Tibial nerve (tissue), 4 donors: ENCODE measurements at places on chromosomes 1 and 21. TPM values are rescaled to one million over a fixed set of nuclear protein-coding genes. Genes with fewer than 3 reads are reported as not detected.

- H3K27ac ChIP-seq, result no peak overlapping the region
- H3K4me3 ChIP-seq, result no peak overlapping the region
- H3K36me3 ChIP-seq, result no peaks in the 10 kb centered on the region
- no peak for DNase-seq
- H3K27me3 ChIP-seq, result no peaks in the 10 kb centered on the region
- no peaks in the 10 kb centered on the region for H3K4me1 ChIP-seq
These were observed 125.8 kb downstream of the NTMT2 start for GRCh38 chr1:170271430-170272161.

DNA sequence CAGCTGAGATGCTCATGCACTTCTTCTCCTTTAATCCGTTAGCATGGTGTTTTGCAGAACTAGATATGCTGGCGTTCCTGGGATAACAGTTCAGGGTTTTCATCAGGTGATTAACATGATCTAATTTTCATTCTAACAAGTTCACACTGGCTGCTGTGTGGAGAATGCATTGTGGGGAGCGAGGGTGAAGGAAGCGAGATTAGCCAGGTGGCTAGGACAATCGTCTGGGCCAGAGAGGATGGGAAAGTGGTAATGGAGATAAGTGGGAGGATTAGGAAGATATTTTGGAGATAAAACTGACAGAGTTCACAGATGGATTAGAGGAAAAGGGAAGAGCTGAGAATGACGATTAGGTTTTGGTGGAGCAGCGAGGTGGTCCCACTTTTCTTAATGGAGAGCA lies 138.1 kb upstream of the MAGI3 start:
- no peak for DNase-seq
- H3K4me3 ChIP-seq, result no peak overlapping the region
- no peak overlapping the region for H3K27ac ChIP-seq
- no peaks in the 10 kb centered on the region for H3K4me1 ChIP-seq

- H3K4me1 ChIP-seq, result peaks cover 10% of the 10 kb centered on the region
- DNase-seq, result no peak
- H3K4me3 ChIP-seq, result no peak overlapping the region
- no peak overlapping the region for H3K27ac ChIP-seq
- peaks cover 19% of the 10 kb centered on the region for H3K27me3 ChIP-seq
These were observed 2.4 kb upstream of the TMEM125 start for GRCh38 chr1:43267291-43267805.

DNA sequence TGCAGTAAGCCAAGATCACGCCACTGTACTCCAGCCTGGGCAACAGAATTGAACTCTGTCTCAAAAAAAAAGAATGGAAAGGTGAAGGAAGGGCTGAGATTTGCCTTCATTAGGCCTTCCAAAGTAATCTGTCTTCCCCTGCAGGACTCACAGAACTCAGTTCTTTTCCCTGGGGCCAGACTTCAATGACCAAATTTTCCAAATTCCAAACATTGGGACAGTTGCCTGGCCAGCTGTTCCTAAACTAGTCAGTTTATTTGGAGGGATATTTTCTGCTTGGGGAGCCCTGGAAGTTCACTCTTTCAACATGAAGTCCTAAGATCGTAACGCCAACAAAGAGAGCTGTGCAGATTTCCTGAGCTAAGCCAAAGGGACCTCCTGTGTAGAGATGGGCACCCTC lies 5.4 kb upstream of the DEDD start:
- H3K36me3 ChIP-seq, result no peaks in the 10 kb centered on the region
- DNase-seq, result no peak
- no peaks in the 10 kb centered on the region for H3K27me3 ChIP-seq
- peaks cover 8% of the 10 kb centered on the region for H3K4me1 ChIP-seq
- no peak overlapping the region for H3K4me3 ChIP-seq

DNA sequence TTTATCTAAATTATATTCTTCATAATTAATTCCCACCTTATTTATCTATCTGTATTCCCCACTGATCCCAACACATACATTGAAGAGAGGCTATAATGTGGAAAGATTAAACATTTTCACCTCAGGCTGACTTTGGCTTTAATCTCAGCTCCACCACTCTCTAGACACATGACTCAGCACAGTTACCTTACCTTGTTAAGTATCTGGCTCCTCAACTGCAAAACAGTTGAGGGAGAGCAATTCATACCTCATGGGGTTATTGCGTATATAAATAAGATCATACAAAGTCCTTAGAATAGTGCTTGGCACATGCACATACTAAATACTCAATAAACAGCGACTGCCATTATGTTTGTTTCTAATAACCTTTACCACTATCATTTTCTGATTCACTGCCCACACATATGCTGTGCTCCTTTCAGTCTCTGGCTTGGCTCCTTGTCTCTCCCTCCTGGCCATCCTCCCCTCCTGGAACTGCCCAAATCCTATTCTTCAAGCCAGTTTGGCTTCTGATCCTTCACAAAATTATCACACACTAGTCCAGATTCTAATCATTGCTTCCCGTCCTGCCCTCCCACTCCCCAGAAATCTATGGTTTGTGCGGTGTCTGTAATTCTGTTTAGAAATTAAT lies 50.1 kb downstream of the BCL9 start:
- no peak overlapping the region for H3K27ac ChIP-seq
- H3K4me3 ChIP-seq, result no peak overlapping the region
- H3K36me3 ChIP-seq, result no peaks in the 10 kb centered on the region
- H3K27me3 ChIP-seq, result no peaks in the 10 kb centered on the region

DNA sequence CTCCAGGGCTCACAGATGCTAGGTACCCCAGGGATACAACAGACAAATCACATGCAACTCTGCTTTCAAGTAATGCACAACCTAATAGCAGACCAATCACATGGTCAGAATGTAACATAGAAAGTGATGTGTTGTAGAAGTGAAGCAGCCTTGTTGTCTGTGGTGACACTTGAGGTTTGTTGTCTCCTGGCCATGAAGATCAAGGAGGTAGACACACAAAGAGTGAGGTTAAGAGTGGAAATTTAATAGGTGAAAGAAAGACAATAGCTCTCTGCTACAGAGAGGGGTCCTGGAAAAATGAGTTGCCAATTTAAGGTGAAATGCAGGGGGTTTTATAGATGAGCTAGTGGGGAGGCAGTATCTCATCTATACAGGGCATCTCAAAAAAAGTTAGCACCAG lies 2.5 kb upstream of the TMEM9 start:
- H3K27me3 ChIP-seq, result no peaks in the 10 kb centered on the region
- H3K4me1 ChIP-seq, result peaks cover 6% of the 10 kb centered on the region
- no peak overlapping the region for H3K27ac ChIP-seq

GRCh38 chr1:245686446-245687030 lies 531.8 kb downstream of the KIF26B start:
- peaks cover 2% of the 10 kb centered on the region for H3K36me3 ChIP-seq
- H3K4me3 ChIP-seq, result no peak overlapping the region
- no peaks in the 10 kb centered on the region for H3K4me1 ChIP-seq
- no peak overlapping the region for H3K27ac ChIP-seq
- DNase-seq, result no peak
- H3K27me3 ChIP-seq, result no peaks in the 10 kb centered on the region

DNA sequence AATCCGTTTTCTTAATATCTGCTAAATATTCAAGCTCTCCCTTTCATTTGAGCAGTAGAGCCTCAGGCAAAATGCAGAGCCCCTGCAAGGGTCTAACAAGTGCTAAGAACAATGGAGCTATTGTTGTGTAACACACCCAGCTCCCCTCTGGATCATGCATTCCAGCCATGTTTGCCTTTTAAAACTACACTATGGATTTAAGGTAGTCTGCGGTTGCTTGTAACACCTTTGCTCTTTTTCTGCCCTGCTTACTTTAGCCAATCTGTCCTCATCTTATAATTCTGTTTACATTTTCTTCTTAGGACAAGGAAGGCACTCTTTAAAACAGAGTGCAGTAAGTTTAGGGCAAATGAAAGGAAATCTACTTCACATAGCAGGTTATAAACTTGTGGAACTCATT lies 60.0 kb upstream of the C1orf105 start:
- no peaks in the 10 kb centered on the region for H3K27me3 ChIP-seq
- H3K4me1 ChIP-seq, result peaks cover 50% of the 10 kb centered on the region
- no peak for DNase-seq
- peak overlapping the region; percentile 47 for H3K27ac ChIP-seq

DNA sequence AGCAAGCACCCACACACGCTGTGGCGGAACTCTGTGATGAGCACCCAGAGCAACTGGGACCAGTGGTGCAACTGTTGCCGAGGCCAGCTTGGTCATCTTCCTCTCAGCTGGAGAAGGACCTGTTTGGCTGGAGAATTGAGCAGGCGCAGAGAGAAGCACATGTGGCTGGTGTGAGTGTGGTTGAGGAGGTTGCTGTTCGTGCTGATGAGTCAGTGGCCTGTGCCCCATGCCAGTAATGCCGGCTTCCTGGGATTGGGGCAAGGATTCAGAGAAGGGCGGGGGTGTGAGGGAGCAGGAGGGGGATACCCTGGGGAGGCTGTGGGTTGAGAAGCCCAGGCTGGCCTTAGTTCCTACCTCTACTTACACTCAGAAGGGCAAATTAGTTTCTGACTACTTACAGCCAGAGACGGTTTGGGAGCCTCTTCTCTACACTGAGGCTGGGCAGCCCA lies 57.5 kb upstream of the EPS8L3 start:
- no peaks in the 10 kb centered on the region for H3K27me3 ChIP-seq
- H3K4me3 ChIP-seq, result no peak overlapping the region
- no peaks in the 10 kb centered on the region for H3K36me3 ChIP-seq
- peak; percentile 42 for DNase-seq
- H3K27ac ChIP-seq, result peak overlapping the region; percentile 63
- H3K4me1 ChIP-seq, result peaks cover 35% of the 10 kb centered on the region

MYOCOS gene
- total RNA-seq, result not detected

AUNIP gene
- not detected for total RNA-seq

GPR52 gene
- total RNA-seq, result 2.2 TPM

CD84 gene
- total RNA-seq, result 12.0 TPM

TEDDM1 gene
- not detected for total RNA-seq

MASP2 gene
- not detected for total RNA-seq
